Activated CD4-positive, alpha-beta T cell treated with anti-CD3 and anti-CD28 coated beads for 1 hour (primary cell): ENCODE measurements at places on chromosomes 5 and 9.

GRCh38 chr9:92657296-92658094, 12.4 kb downstream of the IPPK start:
- DNase-seq: no peak

DNA sequence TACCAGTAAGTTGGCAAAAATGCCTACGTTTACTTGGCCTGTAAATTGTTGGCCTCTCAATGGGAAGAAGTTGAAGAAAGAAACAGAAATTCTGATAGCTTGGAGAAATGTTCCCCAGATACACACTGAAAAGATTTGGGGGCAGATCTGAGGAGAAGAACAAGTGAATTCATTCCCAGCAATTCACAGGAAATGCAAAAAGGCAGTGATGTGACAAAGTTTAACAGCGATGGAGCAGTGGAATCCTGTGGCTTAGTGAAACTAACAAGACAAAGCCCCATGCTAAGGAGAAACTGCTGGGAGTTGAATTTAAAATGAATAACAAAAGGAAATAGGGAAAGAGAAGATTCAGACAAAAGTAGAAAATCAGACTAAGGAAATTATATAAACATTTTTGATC, 213.2 kb upstream of the EDIL3 start:
- DNase-seq: no peak

- DNase-seq: no peak
Measured at GRCh38 chr5:107604990-107605389, 65.7 kb downstream of the EFNA5 start.

DNA sequence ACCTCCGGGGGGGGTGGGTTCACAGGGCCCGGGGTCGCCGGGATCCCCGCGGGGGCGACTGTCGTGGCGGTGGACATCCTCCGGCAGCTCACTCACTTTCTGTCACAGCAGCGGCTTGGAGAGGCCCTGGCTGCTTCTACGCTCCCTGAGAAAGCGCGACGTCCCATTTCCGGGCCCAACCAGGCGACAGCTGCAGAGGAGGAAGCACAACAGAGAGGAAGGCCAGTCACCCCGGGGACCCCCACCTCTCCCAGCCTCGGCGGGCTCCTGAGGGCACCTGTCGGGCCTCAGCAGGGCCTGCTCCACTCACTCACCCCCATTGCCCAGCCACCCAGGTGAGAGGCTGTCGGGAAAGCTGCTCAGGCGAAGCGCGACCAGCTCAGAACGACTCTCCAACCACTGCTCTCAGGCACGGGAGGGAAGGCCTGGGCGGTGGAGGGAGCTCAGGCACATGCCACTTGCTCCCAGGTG, 14.4 kb downstream of the BRD3 start:
- DNase-seq: no peak

DNA sequence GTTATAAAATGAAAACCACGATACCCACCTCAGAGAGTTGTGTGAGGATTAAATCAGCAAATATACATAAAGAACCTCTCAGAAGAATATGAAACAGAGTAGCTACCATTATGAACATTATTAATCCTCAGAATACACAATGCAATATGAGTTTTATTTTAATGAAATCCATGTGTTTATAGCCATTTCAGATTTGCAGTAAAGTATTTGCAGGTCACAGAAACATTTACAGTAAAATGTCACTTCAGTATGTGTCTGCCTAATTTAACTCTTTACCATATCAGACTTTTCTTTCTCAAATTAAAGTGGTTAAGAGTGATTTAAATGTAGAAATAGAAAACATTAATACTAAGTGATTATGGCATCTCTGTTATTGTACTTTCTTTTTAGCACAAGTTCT, 365.2 kb upstream of the MPDZ start:
- DNase-seq: no peak

- DNase-seq: no peak
Measured at GRCh38 chr5:143156086-143156485, 247.4 kb downstream of the NR3C1 start.

GRCh38 chr9:137694962-137695875, 76.4 kb downstream of the EHMT1 start:
- DNase-seq: no peak

DNA sequence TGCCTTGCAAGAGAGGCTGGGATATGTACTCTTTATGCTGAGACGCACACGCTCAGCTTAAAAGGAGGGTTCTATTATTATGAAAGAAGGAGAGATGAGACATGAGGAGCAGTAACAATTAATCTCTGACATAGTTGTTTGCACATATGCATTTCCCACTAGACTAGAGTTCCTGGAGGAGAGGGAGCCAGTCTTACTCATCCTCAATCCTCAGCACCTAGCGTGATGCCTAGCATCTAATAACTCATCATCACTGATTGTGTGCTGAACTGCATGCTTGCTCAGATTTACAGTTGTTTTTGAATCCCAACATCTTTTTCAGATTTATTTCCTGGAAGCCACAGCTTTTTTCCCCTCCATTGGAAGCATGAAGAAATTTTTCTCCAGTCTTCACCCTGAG, 35.5 kb downstream of the GCNT4 start:
- no peak for DNase-seq

GRCh38 chr5:111254613-111255012, 30.4 kb downstream of the CAMK4 start:
- no peak for DNase-seq

GRCh38 chr5:36301858-36302603, at the start of gene RANBP3L:
RANBP3L (minus strand) TSS chr5:36301902; CDS start chr5:36301416, 486 bp downstream.
- no peak for DNase-seq

- DNase-seq: no peak
Measured at GRCh38 chr9:131633491-131634031, 88.2 kb downstream of the PRRT1B start.
